CD4-positive, alpha-beta T cell treated with Interleukin-15 for 4 hours (primary cell): ENCODE measurements at places on chromosomes 7 and 10.

DNA sequence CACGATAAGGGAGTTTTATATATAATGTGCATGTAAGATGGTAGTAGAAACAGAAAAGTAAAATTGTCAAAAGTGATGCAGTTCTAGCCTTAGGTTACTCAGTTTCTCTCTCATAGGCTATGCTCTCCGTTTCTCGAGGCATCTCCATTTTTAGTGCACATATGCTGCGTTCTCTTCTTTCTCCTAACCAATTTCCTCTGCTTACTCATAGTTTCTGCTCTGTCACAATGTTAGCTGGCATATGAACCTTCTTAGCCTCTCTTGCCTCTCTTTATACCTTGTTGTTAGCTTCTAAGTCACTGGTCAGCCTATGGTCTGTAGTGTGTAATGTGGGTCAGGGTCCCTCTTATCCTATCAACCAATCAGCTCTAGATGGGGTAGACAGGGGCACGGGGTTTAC lies 280.6 kb upstream of the ETV1 start:
- no peak for DNase-seq

GRCh38 chr10:15035385-15036301 lies 8.1 kb upstream of the OLAH start:
- peak; percentile 5 for DNase-seq

- no peak for DNase-seq
These were observed 111.1 kb upstream of the TCF7L2 start for GRCh38 chr10:112838784-112839481.

DNA sequence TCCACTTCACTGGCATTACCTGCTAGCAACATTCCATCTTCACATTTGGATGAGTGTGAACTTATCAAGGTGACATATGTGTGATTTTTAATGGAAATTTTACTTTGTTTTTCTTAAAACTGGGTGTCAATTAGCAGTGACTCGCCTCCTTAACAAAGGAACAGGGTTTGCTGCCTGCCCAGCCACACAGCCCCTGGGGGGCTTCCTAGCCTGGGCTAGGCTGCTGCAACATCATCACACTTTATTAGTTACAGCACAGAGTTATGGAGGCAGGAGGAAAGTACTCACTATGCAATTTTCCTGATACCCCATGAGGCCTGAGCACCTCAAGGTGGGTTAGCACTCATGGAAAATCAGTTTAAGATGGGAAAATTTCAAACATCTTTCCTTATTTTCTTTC lies 861.3 kb downstream of the NRG3 start:
- no peak for DNase-seq

- DNase-seq: no peak
These were observed 2.8 kb downstream of the HTRA1 start for GRCh38 chr10:122464250-122464510.

DNA sequence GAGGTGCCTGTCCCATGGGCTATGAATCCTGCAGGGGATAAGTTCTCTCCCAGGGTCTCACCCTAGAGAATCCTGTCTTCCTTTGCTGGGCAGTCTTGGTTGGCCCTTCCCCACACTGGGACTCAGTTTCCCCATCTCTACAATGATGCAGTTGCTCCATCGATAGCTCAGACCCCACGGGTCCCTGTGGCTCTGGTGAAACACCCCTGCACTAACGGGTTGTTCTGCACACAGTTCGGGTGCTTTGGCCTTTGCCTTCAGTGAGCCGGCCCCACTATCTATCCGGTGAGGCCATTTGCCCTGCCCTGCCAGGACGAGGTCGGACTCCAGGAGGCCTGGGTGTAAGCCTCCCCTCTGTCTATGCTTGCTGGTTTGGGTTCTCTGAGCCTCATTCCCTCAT lies 76.5 kb upstream of the PCBD1 start:
- no peak for DNase-seq

DNA sequence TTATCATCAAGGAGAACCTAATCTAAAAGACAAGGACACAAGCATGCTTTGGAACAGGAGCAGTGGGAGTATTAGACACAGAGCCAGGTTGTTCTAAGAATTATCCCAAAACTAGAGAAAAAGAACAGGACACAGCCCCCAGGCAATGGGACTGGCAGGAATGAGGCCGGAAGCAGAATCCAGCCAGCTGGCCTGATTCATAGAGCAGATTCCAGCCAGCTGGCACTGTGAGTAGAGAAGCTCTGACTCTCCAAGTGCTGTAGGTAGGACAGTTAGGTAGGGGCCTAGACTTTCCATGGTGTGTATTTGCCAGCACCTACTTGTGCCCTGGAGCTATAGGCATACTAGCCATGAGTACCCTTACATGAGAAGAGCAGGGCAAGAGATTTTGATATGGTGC lies 13.3 kb upstream of the RAB18 start:
- DNase-seq: no peak

DNA sequence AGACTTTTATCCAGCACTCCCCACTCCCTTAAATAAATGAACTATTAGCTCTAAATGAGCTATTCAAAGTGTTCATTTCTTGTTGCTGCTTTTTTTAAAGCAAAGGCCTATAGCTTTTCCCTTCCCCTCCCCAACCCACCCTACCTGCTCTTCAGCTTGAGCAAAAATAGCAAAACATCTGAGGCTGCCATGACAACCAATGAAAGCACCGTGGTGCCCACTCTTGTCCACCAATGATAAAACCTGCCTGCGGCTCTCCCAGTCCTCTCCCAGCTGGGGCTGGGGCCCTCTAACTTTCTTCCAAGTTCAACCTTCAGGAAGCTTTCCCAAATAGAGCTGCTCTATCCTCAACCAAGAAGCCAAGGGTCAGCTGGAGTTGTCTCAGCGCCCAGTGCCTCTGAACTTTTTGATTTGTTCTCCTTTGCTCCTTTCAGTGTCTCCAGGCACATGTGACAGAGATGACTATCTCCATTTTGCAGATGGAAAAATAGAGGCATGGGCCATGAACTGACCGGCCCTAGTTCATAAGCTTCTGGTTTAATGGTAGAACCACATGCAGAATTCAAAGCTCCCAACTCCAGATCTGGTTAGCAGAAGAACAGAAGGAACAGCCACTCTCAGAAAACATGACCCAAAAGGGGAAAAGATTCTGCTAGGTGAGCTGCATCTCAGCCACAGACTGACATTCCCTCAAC lies 47.7 kb downstream of the PIK3AP1 start:
- no peak for DNase-seq

GRCh38 chr7:132081686-132082085 lies 494.6 kb downstream of the PLXNA4 start:
- DNase-seq: no peak

GRCh38 chr10:48378675-48379074 lies 72.2 kb downstream of the MAPK8 start:
- no peak for DNase-seq

DNA sequence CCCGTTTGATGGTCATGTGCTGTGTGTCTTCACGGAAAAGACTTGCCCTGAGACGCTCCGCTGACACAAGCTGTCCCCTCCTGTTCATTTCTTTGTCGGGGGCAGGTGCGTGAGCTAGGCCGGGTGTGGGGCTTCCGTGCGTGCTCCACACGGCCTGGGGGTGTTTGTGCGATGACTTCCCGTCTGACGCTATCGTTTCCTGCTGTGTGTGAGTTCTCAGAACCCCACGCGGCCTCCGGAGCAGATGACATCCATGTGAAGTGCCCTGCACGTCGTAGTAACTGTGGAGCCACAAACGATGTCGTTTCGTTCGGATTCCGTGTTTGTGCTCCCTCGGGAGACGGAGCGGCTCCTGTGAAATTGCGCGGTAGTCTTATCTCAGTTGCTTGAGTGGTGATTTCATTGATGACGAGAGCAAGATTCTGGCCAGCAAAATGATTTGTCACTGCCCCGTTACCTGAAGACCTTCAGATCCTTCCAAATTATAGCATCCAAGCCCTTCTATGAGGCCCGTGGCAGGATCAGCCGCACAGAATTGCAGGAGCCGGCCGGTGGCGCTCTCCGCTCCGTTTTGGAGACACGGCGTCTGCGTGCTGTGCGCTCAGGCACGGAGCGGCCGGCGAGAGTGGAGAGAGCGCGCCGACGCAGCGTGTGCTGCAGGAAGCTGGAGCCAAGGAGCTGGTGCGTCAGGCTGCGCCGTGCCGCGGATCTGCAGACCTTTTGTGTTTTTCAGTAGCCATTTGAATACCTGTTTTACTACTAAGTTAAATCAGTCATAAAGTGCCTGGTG lies 94.9 kb downstream of the NKX6-2 start:
- DNase-seq: no peak

- DNase-seq: no peak
These were observed 24.3 kb upstream of the KCNIP2 start for GRCh38 chr10:101867931-101868330.

- DNase-seq: no peak
These were observed 1.2 kb downstream of the USP6NL start for GRCh38 chr10:11610166-11610825.

DNA sequence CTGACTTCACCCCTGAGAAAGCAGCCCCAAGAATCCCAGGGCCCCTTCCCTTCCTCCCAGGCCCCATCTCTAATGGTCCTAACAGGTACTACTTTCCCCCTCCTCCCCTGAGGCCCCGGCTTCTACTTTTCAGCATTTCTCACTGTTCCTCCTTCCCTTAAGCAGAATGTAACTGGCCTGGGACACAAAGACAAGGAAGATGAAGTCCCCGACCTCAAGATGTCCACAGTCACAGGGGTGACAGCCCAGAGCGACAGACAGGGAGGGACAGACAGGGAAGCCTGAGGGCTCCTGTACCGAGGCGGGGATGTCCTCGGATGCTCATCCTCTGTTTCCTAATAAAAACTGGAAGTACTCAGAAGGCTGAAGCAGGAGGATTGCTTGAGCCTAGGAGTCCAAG lies 11.6 kb downstream of the AOC1 start:
- no peak for DNase-seq

DNA sequence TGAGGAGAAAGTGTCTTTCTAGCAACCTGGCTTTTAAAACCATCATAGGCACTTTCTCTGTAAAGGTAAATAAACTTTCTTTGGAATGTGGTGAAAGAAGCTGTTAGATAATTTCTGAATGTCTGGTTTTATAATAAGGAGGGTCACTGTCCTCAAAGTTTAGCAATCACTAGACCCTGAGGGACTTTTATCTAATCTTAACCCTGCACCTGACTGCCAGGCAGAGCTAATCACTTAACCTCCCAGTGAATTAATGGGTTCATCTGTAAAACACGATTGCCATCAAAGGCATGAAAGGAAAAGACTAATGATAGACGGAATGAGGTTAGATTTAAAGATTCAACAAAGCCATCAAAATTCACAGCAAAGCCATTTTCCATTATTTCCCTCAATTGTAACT lies 553.8 kb downstream of the GRM8 start:
- DNase-seq: no peak

DNA sequence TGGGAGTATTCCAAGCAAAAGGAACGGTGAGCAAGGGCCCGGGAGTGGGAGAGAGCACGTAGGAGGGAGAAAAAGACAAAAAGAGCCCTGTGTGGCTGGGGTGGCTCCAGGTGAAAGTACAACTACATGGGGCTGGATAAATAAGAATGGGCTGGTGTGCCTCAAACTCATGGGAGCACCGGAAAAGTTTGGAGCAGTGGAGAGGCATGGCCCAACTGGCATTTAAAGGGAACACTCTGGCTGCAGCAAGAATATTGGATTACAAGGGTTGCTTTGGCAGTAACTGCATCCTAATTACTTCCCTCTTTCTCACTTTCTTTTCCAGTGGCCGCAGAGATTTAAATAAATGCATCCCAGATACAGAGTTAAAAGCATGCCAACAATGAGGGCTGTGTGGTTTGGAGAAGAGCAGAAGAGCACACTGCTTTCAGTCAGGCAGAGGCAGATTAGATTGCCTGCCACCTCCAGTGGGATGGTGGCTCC lies 39.1 kb upstream of the HERPUD2 start:
- DNase-seq: no peak

DNA sequence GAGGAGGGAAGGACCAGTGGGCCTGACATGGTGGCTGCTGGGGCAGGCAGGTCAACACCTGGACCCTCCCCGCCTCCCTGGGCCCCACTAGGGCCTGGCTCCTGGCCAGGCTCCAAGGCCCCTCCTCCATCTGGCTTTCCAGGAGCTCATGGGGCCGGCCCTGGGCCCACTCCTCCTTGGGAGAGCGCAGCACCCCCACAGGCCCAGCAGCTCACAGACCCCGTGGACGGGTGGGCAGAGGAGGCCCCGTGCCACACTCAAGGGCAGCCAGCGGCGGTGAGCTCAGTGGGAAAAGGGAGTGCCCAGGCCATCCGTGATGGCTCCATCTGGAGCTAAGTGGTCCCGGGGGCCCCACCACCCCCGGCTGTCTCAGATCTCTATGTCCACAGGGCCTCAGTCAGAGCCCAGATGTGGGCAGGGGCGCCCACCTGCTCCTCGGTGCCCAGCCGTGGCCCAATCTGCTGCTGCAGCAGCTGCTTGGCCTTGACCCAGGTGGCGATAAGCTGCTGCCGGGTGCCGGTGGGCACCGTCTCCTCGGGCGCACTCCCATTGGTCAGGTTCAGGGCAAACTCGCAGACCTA lies 32.8 kb downstream of the CFAP46 start:
- DNase-seq: no peak

DNA sequence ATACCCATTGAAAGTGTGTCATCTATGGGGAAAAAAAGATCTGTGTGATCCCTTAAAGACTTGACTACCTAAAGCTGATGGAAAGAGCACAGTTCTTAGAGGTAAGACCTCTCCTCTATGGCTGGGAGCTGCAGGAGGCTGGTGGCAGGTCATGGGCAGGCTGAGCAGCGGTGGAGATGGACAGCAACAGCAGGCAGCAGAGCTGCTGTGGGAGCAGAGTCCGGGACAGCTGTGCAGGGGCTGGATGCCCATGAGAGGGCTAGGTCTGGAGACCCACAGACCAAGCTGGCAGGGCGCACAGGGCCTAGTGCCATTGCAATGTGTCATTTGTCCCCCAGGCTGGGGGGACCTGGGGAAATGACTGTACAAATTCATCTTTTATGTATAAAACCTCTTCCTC lies 13.4 kb upstream of the EPHA1 start:
- no peak for DNase-seq

GRCh38 chr7:32461484-32461883 lies 28.7 kb downstream of the LSM5 start:
- DNase-seq: no peak

DNA sequence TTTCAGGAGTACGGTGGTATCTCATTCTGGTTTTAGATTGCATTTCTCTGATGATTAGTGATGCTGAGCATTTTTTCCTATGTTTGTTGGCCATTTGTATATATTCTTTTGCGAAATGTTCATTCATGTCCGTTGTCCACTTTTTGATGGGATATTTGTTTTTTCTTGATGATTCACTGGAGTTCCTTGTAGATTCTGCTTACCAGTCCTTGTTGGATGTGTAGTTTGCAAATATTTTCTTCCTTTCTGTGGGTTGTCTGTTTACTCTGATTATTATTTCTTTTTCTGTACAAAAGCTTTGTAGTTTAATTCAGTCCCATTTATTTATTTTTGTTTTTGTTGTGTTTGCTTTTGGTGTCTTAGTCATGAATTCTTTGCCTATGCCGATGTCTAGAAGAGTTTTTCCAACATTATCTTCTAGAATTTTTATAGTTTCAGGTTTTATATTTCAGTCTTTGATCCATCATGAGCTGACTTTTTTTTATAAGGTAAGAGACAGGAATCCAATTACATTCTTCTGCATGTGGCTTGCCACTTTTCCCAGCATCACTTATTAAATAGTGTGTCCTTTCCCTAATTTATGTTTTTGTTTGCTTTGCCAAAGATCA lies 320.5 kb downstream of the MAGI2 start:
- no peak for DNase-seq
